ENCODE measurements at places on chromosomes 3 and 15. TPM values are rescaled to one million over a fixed set of nuclear protein-coding genes. Genes with fewer than 3 reads are reported as not detected.

Gene STAC
- 0.58 TPM for total RNA-seq

Gene SYNM
- 6.9 TPM for total RNA-seq

Gene C15orf62
- total RNA-seq = 0.69 TPM

Gene IL17RB
- total RNA-seq = 0.99 TPM

Gene ZBED2
- 1.5 TPM for total RNA-seq

Gene CHRFAM7A
- total RNA-seq = 3.5 TPM

Gene FSIP1
- total RNA-seq = 1.5 TPM

Gene KBTBD13
- 0.08 TPM for total RNA-seq

Gene ISL2
- not detected for total RNA-seq

Gene PPP2R3A
- 9.9 TPM for total RNA-seq

Gene LDHAL6B
- not detected for total RNA-seq

Gene SNRPN
- 137 TPM for total RNA-seq

Gene SERPINI1
- total RNA-seq = 3.4 TPM

Gene ZBBX
- 0.18 TPM for total RNA-seq
